GF-D8 (cell line): ENCODE measurements at places on chromosomes 6 and 20.

GRCh38 chr6:168609026-168609685 lies 168.2 kb downstream of the SMOC2 start:
- DNase-seq = no peak

- no peak for DNase-seq
Observed at GRCh38 chr6:166438211-166438861, 55.6 kb upstream of the MPC1 start.

GRCh38 chr6:46376562-46377061 lies 114.6 kb downstream of the RCAN2 start:
- DNase-seq = no peak

GRCh38 chr20:2749343-2749950 lies 51.0 kb downstream of the CPXM1 start:
- no peak for DNase-seq

- DNase-seq = no peak
Observed at GRCh38 chr6:44431118-44431725, 43.7 kb downstream of the CDC5L start.

DNA sequence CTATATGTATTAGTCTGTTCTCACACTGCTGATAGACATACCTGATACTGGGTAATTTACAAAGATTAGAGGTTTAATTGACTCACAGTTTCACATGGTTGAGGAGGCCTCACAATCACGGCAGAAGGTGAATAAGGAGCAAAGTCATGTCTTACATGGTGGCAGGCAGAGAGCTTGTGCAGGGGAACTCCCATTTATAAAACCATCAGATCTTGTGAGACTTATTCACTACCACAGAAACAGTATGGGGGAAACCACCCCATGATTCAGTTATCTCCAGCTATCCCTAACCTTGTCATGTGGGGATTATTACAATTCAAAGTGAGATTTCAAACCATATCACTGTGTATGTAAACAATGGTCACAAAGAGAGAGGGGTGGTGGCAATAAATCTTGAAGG lies 6.6 kb downstream of the CST8 start:
- no peak for DNase-seq

DNA sequence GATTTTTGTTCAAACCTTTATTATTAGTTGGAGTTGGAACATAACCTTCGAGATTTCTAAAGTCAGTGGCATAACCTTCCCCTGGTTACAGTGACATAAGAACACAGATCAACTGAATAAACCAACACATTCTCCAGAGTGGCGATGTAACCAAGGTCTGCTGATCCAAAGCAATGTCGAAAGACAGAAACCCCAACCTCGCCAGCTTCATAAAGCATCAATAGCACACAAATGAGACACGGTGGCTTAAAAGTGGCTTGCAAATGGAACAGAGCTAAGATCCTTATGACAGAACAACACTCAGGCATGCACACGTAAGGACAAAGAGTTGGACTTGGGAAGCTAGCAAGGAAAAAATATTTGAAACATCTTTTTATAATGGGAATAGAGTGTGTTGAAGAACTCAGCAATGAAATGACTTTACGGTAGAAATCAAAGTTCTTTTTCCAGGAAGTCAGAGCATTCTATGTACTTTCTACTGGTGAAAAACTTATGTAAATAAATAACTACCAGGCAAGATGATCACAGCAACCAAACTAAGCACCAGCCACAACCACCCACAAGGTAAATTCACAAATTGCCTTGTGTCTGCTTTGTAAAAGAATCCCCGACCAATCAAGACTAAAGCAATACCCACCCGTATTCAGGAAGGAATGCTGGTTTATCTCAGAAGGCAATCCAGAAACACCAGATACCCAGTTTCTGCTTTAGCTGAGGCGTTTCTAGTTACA lies 61.0 kb upstream of the NHSL1 start:
- no peak for DNase-seq

GRCh38 chr20:44029848-44030230 lies 115.2 kb downstream of the TOX2 start:
- DNase-seq = no peak

DNA sequence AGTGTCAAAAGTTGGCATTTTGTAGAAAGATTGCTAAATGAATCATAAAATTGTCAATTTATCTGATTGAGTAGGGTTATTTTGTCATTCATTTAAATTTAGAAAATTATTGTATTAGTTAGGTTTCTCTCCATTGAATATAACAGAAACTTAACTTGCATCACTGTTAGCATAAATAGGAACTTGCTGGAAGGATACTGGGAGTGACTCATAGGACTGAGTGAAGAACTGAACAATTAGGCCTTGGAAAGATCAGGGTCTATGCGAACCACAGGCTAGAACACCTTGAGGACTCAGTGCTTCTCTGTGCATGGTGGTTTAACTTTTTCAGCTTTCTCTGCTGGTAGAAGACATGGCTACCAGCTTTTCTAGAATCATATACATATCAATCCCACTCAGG lies 67.7 kb upstream of the IFNGR1 start:
- DNase-seq = no peak

GRCh38 chr20:60101201-60101890 lies 143.1 kb downstream of the CDH26 start:
- DNase-seq = no peak

DNA sequence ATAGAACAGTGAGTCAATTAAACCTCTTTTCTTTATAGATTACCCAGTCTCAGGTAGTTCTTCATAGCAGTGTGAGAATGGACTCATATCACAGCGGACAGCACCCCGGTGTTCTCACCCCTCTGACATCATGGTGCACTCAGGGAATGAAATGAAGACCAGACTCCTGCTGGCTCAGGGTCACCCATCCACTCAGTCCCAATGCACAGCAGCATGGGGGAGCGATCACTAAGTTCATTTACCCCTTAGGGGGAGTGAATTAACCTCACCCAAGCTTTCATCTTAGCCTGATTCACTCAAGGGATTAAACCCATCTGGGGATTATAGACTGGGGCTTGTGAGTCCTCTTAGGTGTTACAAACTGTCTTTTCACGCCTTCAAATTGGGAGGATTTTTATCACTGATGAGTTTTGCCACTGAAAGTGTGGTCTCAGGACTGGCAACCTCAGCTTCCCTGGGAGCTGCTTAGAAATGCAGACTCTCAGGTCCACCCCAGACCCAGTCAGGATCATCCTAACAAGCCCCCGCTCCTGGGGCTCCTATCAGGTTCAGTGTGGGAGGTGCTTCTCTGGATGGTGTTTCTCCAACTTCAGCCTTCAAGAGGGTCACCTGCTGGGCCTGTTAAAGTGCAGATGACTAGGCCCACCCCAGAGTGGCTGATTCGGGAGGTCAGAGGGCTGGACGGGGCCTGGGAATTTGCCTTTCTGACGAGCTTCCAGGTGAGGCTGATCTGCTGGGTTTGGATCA lies 44.3 kb upstream of the FRMD1 start:
- no peak for DNase-seq

- no peak for DNase-seq
Observed at GRCh38 chr6:100088009-100088408, 94.0 kb upstream of the MCHR2 start.

- no peak for DNase-seq
Observed at GRCh38 chr6:139313784-139314545, 22.2 kb upstream of the TXLNB start.

DNA sequence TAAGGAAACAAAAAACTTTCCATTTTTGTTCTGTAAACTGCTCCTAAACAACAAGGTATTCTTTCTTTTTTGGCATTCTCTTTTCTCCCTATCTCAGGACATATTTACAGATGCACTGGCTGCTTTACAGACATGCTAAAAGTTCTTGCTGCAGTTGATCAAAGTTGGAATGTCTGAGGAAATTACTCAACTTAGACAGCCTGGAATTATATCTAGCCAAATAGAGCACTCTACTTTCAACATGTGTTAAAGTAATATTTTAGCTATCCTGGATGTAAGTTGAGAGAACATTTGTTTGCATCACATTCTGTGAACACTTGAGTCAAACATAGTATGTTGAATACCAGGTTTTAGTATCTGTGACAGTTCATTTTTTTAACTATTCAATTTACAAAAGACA lies 24.8 kb downstream of the TASP1 start:
- no peak for DNase-seq

- DNase-seq = no peak
Observed at GRCh38 chr6:169454204-169454871, 200.7 kb upstream of the THBS2 start.
